ENCODE measurements at places on chromosomes 3 and 15.

GRCh38 chr15:75431682-75432081, 19.8 kb downstream of the SIN3A start:
- DNase-seq: no peak
- H3K4me1 ChIP-seq: peaks cover 21% of the 10 kb centered on the region
- no peak overlapping the region for H3K4me3 ChIP-seq
- H3K27ac ChIP-seq: peak overlapping the region; percentile 5
- no peaks in the 10 kb centered on the region for H3K27me3 ChIP-seq

DNA sequence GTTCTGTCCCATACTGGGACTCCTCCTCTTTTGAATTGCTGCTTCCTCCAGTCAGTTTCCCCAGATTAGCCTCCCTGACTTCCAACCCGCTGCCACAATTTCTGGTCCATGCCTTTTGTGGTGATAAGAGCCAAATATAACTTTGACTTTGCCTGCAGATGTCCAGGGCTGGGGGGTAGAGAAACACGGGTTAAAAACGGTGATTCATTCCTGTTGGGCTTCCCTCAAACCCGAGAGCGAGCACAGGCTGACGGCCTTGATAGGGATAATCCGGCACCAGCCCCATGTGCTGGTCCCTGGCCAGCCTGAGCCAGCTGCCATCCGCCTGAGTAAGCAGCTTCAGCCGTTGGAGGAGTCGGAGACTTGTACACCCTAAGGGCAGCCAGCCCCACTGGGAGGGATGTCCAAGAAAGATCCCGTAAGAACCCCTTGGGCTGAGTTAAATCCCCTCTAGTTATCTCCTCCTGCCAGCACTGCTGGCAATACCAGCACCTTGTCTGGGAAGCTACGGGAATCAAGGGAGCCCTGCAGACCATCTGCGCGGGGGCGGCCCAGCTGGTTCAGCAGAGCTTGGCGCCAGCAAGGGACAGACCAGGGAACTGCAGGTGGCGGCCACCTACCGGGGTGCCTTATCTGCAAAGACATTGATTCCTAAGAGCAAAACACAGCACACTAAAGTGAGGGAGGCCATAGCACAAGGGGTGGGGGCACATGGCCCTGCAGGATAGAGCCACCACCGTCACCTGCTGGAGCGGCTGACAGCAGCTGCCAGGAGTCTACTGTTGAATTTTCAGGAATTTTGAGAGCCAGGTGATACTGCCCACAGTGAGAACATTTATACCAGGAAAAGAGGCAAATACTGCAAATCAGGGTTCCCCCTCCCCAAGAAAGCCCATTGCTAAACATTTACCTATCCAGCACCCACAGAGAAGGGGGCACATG, 18.1 kb downstream of the CSPG4 start:
- H3K27ac ChIP-seq: no peak overlapping the region
- H3K4me1 ChIP-seq: peaks cover 6% of the 10 kb centered on the region
- no peak for DNase-seq
- H3K36me3 ChIP-seq: no peaks in the 10 kb centered on the region

- no peak for DNase-seq
- no peak overlapping the region for H3K27ac ChIP-seq
- no peaks in the 10 kb centered on the region for H3K36me3 ChIP-seq
- H3K27me3 ChIP-seq: no peaks in the 10 kb centered on the region
- H3K4me3 ChIP-seq: no peak overlapping the region
Measured at GRCh38 chr3:103057487-103057886, 622.7 kb downstream of the ZPLD1 start.

- H3K27ac ChIP-seq: peak overlapping the region; percentile 89
- H3K27me3 ChIP-seq: no peaks in the 10 kb centered on the region
- DNase-seq: no peak
- peak overlapping the region; percentile 62 for H3K4me3 ChIP-seq
- H3K36me3 ChIP-seq: no peaks in the 10 kb centered on the region
Measured at GRCh38 chr3:112460519-112461195, 38.6 kb downstream of the BTLA start.

DNA sequence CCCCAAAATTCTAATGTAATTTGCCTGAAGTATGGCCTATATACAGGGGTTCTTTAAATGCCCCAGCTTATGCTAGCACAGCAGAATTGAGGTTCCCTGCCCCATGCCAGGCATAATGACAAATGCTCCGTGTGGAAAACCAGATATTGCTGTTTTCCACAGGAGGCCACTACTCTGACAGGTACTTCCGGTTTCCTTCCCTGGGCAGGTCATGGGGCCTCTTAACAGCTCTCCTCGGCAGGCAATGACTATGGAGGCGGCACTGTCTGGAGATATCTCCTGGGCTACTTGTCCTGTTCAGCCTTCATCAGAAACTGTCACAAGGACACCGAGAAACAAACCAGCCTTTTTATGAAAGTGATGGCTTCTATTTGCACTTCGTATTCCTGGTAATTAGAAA, 54.8 kb downstream of the SLC7A14 start:
- no peaks in the 10 kb centered on the region for H3K4me1 ChIP-seq
- peaks cover 6% of the 10 kb centered on the region for H3K27me3 ChIP-seq
- H3K27ac ChIP-seq: no peak overlapping the region

GRCh38 chr15:70826634-70827033, 27.3 kb downstream of the LARP6 start:
- H3K36me3 ChIP-seq: no peaks in the 10 kb centered on the region
- no peaks in the 10 kb centered on the region for H3K4me1 ChIP-seq
- H3K27me3 ChIP-seq: peaks cover 27% of the 10 kb centered on the region
- no peak overlapping the region for H3K27ac ChIP-seq
- no peak for DNase-seq
- H3K4me3 ChIP-seq: no peak overlapping the region

DNA sequence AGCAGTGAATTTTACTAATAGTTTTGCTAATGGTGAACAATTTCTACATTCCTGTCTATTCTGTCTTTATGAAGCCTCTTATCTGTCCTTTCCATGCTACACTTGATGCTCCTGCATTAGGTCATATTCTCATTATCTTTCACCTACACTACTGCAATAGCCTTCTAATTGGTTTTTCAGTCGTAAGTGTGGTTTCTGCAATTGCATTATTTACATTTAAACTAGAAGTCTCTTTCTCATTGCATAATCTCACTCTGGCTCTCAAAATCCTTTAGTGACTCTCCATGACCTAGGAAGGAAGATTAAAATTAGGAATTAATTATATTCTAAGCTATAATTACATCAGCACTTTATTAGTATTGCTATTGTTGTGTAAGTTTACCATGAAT, 686.5 kb downstream of the IGSF11 start:
- H3K4me1 ChIP-seq: no peaks in the 10 kb centered on the region
- no peaks in the 10 kb centered on the region for H3K27me3 ChIP-seq
- DNase-seq: no peak
- H3K36me3 ChIP-seq: no peaks in the 10 kb centered on the region
- no peak overlapping the region for H3K4me3 ChIP-seq

DNA sequence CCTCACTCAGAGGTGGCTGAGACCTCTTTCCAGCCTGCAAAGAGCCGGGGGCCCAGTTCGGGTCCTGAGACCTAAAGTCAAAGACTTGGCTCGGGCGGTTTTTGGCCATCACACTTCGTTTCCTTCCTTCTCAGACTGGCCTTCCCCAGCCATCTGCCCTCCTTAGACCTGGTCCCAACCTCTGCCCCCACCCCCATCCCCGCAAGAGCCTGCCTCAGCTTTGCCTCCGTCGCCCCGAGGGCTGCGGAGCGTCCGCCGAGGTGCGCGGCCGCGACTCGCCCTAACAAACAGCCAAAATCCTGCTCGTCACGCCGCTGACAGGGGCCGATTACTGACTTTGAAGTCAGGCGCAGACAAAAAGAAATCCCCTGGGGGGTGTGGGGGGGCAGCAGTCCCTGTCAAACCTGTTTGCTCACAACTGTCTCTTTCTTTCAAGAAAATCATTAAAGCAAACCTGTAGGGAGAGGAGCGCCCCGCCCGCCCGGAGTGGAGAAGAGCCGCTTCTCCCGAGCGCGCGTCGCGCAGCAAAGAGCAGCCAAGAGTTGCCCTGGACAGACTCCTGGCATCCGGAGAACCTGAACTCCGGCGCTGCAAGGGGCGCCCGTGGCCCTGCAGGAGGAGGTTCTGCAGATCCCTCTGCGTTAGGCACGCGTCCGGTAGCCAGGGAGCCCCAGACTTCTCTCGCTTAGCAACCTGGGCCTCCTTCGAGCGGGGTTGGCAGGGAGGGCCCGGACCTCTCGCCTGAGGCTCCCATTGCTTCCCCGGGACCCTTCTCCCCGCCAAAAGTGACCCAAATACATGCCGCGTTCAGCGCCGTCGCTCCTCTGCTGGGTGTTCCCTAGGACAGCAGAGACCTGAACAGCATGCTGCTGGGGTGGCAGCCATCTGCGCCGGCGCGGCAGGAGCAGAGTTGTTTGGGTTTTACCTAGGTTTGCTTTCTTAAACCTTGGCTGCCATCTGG, 4.5 kb downstream of the SOX14 start:
- peaks cover 5% of the 10 kb centered on the region for H3K36me3 ChIP-seq
- H3K27ac ChIP-seq: no peak overlapping the region
- peaks cover 95% of the 10 kb centered on the region for H3K27me3 ChIP-seq
- H3K4me3 ChIP-seq: no peak overlapping the region

- no peaks in the 10 kb centered on the region for H3K27me3 ChIP-seq
- H3K27ac ChIP-seq: no peak overlapping the region
- no peak for DNase-seq
- H3K4me3 ChIP-seq: no peak overlapping the region
- H3K4me1 ChIP-seq: no peaks in the 10 kb centered on the region
Measured at GRCh38 chr3:48492461-48493202, 11.3 kb downstream of the SHISA5 start.

DNA sequence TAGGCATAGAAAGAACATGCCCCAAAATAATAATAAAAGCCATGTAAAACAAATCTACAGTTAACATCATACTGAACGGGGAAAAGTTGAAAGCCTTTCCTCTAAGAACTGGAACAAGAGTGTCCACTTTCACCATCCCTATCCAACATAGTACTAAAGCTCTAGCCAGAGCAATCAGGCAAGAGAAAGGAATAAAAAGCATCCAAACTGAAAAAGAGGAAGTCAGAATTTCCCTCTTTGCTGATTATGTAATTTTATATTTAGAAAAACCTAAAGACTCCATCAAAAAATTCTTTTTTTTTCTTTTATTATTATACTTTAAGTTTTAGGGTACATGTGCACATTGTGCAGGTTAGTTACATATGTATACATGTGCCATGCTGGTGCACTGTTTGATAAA, 661.6 kb upstream of the CBLB start:
- H3K36me3 ChIP-seq: no peaks in the 10 kb centered on the region
- no peak overlapping the region for H3K4me3 ChIP-seq

DNA sequence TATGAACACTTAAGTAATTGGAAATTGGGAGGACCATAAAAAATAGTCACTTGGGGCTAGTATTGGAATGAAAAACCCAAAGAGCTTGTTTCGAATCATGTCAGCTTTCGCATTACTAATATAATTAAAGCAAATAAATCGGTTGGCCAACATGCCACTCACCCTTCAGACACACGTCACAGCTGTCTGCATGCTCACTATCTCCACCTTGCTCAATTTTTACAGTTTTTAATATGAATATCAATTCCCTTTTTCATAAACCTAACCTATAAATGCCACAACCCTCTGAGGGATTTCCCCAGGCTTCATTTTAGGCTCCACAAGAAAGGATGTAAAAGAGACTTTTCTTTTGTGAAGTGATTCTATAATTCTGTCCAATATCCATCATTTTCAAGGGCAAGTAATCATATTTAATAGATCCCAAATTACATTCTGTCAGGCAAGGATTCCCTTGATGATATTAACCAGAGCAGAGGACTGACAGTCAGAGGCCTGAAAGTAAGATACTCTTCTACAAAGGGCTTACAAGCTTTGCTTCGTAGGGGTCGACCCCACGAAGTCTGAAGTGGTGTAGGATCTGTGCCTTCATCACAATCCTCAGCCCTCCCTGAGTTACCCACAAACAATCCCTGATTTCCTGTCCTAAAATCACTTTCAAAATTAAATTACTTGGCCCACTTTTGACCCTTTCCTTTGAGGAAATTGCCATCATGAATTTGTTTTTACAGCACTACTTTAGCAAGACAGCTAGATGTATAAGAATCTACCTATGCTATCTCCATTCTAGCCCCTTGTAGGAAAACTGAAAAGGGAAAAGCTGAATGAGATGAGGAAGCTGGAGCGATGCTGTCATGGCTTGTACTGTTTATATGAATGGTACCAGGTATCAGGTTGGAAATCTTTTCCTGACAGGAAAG, 44.5 kb downstream of the NANOGP8 start:
- DNase-seq: no peak
- H3K4me1 ChIP-seq: no peaks in the 10 kb centered on the region
- H3K27ac ChIP-seq: no peak overlapping the region
- H3K36me3 ChIP-seq: no peaks in the 10 kb centered on the region
- no peak overlapping the region for H3K4me3 ChIP-seq
- no peaks in the 10 kb centered on the region for H3K27me3 ChIP-seq

DNA sequence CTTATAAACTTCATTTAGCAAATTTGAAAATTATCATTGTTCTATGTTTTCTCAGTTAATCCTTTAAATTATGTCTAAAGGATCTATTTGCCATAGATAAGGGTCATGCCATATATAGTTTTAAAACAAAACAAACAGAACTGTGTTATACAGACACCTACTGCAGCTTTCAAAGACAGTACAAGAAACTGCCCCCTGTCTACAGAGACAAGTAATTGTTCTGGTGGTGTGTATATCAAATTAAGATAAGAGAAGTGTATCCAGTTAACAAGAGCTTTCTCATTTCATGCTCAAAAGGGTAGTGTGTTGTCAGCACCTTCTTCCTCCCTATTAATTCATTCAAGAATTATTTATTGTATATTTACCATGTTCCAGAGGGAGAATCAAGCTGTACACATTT, 201.2 kb downstream of the FMN1 start:
- H3K4me3 ChIP-seq: no peak overlapping the region
- H3K4me1 ChIP-seq: peaks cover 3% of the 10 kb centered on the region
- H3K27me3 ChIP-seq: peaks cover 29% of the 10 kb centered on the region
- DNase-seq: no peak
- H3K27ac ChIP-seq: no peak overlapping the region

GRCh38 chr15:92393071-92393979, at the start of gene ST8SIA2:
Gene ST8SIA2 (plus strand): TSS chr15:92393881. CDS start chr15:92394065, 184 bp downstream.
- H3K27ac ChIP-seq: no peak within 1 kb of the TSS
- H3K4me3 ChIP-seq: no peak within 1 kb of the TSS
- H3K36me3 ChIP-seq: no peaks in the 10 kb centered on the region
- no peak for DNase-seq
- peaks cover 6% of the 10 kb centered on the region for H3K4me1 ChIP-seq

DNA sequence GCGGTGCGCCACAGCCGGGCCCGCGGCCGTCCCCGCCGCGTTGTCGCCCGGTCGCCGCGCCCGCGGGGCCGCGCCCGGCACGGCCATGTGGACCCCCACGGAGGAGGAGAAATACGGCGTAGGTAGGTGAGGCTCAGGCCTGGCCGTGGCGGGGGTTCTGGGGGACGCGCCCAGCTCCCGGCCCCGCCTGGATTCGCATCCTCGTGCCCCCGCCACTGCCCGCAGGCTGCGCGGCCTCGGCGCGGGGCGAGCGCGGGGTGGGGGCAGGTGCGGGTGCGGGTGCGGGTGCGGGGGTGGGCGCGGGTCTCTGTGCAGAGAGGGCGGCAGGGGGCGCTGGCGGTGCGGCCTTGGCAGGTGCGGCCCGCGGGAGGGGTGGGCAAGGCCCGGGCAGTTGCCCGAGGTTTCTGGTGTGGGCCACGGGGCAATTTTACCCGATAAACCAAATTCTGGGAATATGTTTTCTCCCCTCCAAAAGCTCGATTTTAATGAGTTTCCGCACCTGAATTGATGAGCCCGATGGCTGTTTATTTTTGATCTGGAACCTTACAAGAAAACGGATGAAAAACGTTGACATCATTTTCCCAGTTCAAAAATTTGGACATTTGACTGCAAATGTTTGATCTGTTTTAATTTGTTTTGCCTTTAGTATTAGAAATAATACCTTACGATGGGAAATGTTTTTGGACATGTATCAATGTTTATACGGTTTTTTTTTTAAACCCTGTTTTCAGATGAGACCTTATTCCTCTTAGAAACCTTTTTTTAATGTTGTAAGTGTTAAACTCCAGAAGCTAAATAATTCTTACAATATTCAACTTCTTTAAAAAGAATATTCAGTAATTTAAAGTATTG, 678 bp downstream of the DOCK3 start:
- no peaks in the 10 kb centered on the region for H3K4me1 ChIP-seq
- peaks cover 4% of the 10 kb centered on the region for H3K36me3 ChIP-seq
- H3K27me3 ChIP-seq: peaks cover 34% of the 10 kb centered on the region
- DNase-seq: peak; percentile 28
